ENCODE measurements at places on chromosomes 2 and 18.

GRCh38 chr2:5367321-5367720, 324.9 kb upstream of the SOX11 start:
- no peak for DNase-seq

GRCh38 chr2:112033600-112033999, 21.5 kb upstream of the TMEM87B start:
- no peak for DNase-seq

DNA sequence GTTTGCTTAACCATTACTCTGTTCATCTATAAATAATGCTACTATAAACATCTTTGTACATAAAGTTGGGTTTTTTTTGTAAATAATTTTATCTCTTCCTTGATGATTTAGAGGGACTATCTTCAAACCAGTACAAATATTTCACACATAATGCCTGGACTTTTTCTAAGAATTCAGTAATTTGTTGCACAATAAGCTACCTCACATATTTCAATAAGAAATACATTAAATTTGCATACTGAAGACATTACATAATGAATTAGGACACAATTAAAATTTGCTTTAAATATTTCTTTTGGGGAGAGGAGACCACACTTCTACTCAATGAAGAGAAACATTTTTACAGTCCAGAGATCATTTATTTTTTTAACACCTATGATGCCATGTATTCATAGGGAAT, 7.2 kb upstream of the ROCK1 start:
- no peak for DNase-seq

- DNase-seq: peak; percentile 29
Observed at GRCh38 chr2:112541315-112542122, 746 bp upstream of the POLR1B start.

DNA sequence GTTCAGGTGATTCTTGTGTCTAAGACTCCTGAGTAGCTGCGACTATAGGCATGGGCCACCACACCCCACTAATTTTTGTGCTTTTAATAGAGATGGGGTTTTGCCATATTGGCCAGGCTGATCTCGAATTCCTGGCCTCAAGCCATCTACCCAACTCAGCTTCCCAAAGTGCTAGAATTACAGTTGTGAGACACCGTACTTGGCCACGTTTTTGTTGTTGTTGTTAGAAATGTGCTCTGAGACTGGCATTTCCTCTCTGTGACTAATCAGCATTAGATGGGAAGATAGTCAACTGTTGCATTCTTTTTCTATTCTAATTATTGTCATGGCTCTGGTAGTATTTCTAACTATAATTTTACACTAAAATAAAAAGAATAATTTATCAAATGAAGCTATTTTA, 191.7 kb downstream of the CAMKMT start:
- DNase-seq: no peak

DNA sequence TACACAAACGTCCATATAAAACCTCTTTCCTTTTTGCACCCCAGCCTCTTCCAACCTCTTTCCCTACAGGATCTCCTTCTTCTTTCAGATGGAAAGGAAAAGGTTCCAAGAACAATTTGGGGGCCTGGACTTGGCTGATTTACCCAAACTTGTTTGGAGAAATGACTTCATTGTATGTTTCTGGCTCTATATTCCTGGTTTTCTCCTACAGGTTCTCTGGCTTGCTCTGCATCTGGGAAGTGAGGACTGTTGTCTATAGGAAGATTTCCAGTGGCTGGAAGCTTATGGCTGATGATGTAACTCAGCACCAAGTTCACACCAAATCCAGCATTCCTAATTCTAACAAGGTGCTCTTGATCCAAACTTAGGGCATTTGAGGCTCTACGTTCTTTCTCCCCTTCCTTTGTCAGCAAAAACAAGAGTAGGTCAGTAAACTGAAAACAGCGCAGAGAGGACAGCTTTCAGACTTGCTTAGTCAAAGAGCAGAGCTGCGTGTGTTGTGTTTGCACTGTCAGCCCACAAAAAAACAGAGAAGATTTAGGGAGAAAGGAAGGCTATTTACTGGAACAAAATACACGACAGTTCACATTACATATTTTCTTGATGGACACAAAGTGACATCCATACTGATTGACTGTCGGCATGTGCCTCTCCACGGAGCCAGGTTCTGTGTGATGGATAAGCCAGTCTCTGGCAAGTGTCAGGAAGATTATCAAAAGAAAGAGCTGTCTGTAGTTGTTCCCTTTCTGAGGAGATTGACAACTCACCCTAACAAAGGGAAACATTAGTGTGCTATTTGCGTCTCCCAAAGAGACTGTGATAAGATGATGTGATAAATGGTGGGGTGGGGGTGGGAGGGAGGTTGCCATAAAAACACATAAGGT, 39.7 kb downstream of the CDCA7 start:
- DNase-seq: no peak

GRCh38 chr18:23721696-23722480, 32.6 kb downstream of the LAMA3 start:
- no peak for DNase-seq

DNA sequence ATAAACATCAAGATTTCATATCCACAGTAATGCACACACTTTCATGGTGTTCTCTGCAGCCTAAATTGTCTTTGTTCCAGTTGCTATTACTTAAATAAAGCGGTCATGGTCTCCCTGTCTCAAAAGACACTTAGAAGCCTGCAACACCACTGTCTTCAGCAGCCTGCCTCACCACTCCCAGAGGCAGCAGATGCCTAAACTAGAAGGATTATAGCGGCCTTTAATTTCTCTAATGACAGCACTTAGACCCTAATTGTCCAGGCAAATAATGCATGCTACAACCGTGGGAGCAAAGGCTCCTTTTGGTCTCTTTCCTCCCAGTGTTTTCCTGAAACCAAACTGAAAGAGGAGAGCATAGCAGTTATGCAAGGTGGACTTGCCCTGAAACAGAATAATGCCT, 248.8 kb upstream of the SLC39A10 start:
- DNase-seq: no peak

DNA sequence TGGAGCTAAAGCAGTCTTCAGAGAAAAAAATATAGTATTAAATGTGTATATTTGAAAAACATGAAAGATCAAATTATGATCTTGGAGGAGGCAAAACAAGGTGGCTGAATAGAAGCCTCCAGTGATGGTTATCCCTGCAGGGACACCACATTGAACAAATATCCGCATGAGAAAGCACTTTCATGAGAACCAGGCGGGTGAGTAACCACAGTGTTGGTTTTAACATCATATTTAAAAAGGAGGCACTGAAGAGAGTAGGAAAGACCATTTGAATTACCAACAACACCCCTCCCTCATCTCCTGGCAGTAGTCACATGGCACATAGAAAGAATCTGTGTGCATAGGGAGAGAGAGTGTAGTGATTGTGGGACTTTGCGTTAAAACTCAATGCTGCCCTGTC, 759.6 kb upstream of the NRXN1 start:
- no peak for DNase-seq

DNA sequence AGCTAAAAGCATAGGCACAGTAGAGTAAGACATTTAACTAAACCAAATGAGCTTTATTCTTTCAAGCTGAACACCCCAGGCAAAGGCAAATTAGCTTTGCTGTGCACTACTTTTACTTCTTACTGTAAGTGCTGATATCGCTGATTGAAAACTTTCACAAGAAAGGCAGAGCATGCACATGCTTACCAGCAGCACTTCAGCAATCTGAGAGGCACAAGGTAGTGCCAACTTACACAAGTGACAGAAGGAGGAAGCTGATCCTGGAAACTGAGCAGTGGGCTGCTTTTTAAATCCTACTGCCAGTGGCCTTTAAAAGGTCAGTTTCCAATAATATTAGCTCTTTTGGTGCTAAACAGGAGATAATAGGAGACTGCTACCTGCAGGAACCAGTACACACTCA, 43.9 kb downstream of the LANCL1 start:
- no peak for DNase-seq

Measured in stimulated activated CD8-positive, alpha-beta memory T cell treated with anti-CD3 and anti-CD28 coated beads, Interleukin-7, amount 100 ng/mL, for 1 hour (primary cell).